ENCODE measurements at places on chromosomes 5 and 9.

- DNase-seq = no peak
Measured at GRCh38 chr5:132475497-132475882, 15.1 kb downstream of the IRF1 start.

DNA sequence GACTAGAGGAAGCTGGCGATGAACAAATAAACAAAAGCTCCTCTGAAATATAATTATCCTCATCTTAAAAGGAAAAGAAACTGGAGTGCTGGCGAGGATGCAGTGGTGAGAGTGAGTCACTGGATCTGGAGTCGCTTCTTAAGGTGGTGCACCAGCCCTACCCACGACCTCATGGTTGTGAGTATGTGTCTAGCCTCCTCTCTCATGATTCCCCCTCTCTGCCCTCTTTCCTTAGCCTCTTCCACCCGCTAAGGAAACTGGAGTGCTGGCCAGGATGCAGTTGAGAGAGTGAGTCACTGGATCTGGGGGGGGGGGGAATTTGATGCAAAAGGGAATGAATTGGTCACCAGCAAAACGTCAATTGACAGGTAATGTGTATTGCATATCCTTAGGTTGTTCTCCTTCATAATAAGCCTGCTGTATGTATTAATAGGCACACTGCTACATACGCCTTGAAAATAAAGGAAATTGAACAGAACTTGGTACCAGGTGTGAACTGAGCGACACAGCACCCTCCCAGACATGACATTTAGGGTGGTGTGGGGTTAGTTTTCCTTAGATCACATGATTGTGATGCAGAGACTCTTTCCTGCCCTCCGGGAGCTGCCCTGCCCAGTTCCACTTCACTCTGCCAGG lies 36.3 kb upstream of the EBF1 start:
- peak; percentile 91 for DNase-seq

- no peak for DNase-seq
Measured at GRCh38 chr5:58412932-58413331, 47.0 kb downstream of the PLK2 start.

GRCh38 chr9:116313638-116314037 lies 160.0 kb downstream of the PAPPA start:
- DNase-seq = no peak

DNA sequence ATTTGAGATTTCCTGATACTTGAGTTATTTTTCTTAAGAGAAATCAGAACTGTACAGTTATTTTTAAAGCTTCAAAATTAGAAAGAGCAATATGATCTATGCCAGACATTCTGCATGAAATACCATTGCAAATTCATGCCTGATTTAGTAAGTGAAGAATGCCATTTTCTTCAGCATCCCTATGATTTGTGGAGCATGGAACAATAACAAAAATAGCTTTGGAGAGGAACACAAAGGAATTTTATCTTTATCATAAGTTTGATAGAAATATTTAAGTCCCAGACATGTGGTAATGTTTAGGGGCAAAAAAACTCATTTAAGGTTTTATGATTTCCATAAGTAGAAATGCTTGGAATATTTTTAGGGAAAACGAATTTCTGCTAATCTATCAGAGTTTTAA lies 1863.4 kb downstream of the EFNA5 start:
- no peak for DNase-seq

DNA sequence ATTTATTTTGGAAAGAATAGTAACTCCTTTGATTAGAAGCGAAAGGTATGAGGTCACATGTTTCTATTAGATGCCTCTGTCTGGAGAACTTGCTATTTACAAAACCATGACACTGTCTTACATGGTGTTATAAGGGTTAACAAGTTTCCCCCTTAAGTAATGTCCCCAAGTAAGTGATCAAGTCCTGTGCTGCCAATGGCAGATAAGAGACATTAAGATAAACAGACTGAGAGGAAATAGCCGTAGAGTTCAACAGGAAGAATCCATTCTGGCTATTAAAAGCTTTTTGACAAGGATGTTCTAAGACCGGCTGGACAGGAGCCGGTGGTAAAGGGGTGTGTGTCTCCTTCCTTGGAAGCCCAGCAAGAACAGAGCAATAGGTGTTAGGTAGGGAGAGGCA lies 257.5 kb downstream of the GADD45G start:
- DNase-seq = no peak

DNA sequence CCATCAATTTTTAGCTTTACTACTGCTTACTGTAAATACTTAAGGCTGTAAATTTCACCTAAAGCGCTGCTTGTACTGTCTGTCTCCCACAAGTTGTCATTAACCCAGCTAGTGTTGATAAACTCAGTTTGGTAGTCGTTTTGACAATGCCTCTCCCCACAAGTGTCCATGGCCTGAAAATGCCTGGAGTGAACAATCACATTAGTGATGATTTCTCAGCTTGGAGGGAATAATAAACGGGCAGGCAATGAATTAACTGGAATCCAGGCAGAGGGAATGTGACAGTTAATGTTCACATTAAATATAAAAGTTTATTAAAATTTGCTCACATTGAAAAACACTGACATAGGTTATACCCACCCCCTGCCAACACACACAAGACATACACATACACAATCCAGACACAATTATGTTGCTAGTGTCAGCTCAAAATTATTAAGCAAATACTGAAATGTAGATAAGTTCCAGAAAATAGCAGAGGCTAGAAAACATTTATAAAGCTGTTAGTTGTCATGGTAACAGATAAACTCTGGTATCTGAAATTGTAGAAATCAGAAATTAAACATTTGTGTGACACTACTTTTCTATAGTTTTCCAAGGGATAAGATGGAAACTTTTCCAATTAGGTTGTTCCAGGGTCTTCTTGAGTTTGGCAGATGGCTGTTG lies 341.9 kb downstream of the DIRAS2 start:
- DNase-seq = no peak
